Chondrocyte (in vitro differentiated cells): ENCODE measurements at places on chromosomes 4 and X. TPM values are rescaled to one million over a fixed set of nuclear protein-coding genes. Genes with fewer than 3 reads are reported as not detected.

- no peak for DNase-seq
Observed at GRCh38 chr4:184471881-184472613, 2.3 kb downstream of the IRF2 start.

DNA sequence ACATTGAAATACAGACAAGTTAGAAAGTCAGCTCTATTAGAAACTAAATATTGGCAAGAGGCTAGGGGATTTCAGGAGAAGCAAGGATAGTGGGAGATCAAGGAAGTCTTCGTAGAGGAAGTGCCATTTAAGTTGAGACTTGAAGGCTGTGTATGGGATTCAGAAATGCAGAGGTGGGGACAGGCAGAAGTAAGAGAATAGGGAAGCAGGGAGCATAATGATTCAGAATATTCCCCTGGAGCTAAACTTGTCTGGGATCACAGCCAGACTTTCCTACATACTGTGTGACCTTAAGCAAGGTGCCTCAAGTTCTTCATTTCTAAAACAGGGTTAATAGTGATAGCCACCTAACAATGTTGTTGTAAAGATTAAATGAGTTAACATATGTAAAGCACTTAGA, 108.8 kb downstream of the DDIT4L start:
- no peak for DNase-seq

DNA sequence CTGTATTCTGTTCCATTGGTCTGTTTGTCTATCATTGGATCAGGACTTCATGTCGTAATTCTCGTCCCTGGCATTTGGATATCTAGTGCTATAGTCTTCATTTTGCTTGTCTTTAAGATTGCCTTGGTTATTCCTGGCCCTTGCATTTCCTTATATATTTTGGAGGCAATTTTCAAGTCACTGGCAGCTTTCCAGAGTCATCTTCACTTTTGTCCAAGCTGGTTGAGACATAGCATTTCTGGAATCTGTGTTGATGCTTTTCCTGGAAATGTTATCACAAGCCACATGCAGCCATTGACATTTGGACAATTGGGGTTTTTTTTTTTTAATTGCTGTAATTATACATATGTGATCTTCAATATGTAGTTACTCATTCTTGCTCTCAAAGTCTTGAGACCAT, 45.2 kb upstream of the HGFAC start:
- no peak for DNase-seq

GRCh38 chr4:5141802-5142201, 90.5 kb downstream of the STK32B start:
- no peak for DNase-seq

DNA sequence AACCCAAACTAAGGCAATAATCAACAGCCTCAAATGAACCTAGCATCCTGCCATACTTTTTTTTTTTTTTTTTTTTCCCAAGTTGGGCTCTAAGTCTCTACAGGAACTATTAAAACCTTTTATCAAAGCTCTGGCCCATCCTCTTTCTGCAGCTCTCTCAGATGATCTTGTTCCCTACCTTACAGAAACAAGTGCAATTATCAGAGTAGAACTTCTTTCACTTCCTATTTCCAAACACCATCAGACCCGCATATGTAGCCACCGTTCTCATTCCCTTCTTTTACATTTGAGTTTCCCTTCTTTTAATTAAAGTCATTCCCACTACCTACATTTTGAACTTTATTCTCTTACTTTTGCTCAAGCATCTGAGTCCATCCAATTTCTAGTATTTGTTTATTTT, 690.6 kb downstream of the DMD start:
- no peak for DNase-seq

Gene LONRF3
- 0.07 to 0.10 TPM in 2 of 3 replicates, not detected in the other for total RNA-seq

- no peak for DNase-seq
Observed at GRCh38 chr4:66052426-66052825, 382.1 kb upstream of the EPHA5 start.

Gene MAGEA2
- total RNA-seq: not detected in 3 replicates

GRCh38 chrX:82541822-82542221, 966.3 kb upstream of the POU3F4 start:
- DNase-seq: no peak

DNA sequence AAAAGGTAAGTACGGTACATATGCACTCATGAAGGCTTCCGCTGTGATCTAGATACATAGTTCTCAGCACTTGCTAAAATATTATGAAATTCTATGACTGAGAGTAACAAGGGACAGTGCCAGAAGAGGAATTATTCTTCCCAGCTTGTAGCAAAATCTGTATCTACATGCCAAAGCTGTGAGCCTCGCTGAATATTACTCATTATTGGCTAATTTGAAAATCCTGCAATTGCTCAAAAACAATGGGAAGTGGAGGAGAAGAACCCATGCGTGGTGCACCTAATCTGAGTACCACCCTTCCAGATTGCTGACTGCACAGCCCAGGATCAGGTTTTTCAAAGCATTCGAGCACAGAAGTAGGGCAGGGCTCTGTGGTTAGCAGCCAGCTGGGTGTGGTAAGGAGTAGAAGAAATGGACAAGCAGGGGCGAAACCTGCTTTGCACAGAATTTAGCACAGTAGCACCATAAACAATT, 17.4 kb upstream of the PDCL2 start:
- no peak for DNase-seq

Gene AMBN
- not detected in 3 replicates for total RNA-seq

GRCh38 chrX:119605464-119606279, 552 bp downstream of the NKRF start:
- DNase-seq: no peak

DNA sequence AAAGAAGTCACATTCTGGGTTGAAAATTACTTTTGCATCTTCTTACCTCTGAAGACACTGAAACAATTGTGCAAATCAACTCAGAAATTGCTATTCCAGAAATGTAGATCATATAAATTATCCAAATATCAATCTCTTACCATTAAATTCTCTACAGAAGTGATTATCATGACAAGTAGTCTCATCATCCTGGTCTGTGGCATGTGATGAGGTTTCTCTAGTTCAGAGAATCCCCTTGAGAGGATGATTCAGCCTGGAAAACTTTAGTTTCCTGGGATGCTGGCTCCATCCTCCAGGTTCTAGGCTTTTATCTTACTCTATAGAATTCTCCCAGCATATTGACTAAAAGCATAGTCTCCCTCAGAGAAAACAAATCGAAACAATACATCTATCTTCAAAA, 76.2 kb upstream of the S100G start:
- no peak for DNase-seq

DNA sequence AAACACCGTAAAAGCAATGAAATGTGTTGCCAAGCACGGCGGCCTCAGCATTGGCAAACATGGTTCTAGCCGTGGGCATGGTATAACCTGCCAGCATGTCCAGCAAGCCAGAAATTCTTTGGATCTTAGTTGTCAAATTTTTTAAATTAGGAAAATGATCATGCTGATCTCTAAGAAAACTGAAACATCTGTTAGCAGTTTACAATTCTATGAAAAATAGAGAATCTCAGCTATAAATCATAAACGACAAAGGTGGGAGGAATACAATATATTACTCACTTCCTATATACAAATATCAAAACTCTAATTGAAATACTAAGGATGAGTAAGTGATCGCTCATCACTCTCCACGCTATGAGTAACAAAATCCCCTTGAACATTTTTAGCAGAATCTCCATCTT, 130.3 kb downstream of the ADGRA3 start:
- DNase-seq: no peak

Gene IL9R
- total RNA-seq: not detected in 3 replicates

Gene NEIL3
- 1.5 to 2.5 TPM (median 1.7 TPM) in 3 replicates for total RNA-seq

- no peak for DNase-seq
Observed at GRCh38 chr4:102799816-102800215, 27.5 kb downstream of the UBE2D3 start.

GRCh38 chr4:180993244-180993836, 1249.9 kb upstream of the TENM3 start:
- no peak for DNase-seq

GRCh38 chrX:71181558-71181909, 36.9 kb downstream of the NLGN3 start:
- no peak for DNase-seq

- DNase-seq: no peak
Observed at GRCh38 chrX:78532363-78532762, 126.8 kb downstream of the RTL3 start.

DNA sequence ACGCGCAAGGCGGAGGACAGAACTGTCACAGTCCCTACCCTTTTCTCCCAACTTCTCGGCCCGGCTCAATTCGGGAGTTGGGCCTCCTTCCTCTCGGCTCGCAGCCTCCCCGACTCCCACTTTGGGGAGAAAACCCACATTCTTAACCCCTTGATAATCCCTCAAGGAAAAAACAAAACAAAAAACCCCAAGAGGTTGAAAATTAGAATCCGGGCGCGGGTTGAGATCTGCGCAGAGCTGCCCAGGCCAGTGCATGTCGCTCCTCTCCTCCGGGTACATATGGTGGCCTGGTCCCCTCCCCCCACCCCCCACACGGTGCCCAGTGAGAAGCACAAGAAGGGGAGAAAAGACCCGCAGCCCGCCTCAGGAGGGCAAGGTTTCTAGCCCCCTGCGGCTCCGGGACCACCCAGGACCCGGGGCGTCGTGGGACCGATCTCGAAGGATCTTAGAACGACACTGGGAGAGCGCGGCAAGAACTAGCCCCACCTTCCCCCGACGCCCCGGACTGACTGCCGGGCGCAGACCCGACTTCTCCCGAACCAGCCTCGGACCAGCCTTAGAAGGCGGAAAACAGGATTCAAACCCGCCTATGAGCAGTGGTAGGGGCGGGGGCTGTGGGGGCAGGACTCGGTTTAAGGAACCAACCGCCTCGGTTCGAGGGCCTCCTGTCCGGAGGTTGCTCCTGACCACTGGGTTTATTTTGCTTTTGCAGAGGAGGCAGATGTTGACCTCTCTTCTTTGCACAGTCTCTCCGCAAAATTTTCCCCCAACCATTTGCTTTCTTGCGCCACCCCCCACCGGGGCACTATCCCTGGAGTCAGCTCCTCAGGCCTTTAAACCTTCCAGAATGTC, 2.5 kb upstream of the PDGFRA start:
- DNase-seq: no peak

Gene TMSB15B
- total RNA-seq: 6.8 to 12.5 TPM (median 9.7 TPM) in 3 replicates

Gene ETFDH
- total RNA-seq: 17.6 to 24.0 TPM (median 23.0 TPM) in 3 replicates

Gene GABRA4
- total RNA-seq: not detected in 3 replicates

- no peak for DNase-seq
Observed at GRCh38 chr4:139239127-139239772, 40.8 kb downstream of the MGARP start.

DNA sequence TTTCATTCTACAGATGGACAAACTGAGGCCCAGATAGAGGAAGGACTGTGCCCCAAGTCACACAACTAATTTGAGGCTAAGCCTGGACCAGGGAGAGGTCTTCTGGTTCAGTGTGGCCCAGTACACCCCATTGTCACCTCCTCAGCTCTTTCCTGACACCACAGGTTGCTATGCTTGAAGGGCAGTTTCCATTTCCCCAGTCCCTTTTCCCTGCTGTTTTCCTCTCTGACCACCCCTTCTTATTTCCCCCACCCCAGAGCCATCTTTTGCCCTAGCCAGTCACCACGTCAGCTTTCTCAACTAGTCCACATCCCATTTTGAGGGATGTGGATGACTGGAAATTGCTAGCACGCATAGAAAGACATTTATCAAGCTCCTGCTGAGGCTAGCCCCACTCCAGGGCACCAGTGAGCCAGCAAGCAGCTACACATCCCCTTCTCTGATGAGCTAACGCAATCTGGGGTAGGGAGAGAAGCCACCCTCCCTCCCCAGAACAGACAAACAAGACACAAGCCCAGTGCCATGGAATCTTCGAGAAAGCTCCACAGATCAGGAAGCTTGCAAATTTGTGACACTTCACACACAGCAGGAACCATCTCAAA, 1.3 kb downstream of the GABRE start:
- no peak for DNase-seq

GRCh38 chrX:29242856-29243255, 655.6 kb downstream of the IL1RAPL1 start:
- DNase-seq: no peak
